ENCODE measurements at places on chromosomes 7 and 10.

GRCh38 chr7:1298051-1298930 is 65.6 kb downstream of the UNCX start:
- no peak for DNase-seq

DNA sequence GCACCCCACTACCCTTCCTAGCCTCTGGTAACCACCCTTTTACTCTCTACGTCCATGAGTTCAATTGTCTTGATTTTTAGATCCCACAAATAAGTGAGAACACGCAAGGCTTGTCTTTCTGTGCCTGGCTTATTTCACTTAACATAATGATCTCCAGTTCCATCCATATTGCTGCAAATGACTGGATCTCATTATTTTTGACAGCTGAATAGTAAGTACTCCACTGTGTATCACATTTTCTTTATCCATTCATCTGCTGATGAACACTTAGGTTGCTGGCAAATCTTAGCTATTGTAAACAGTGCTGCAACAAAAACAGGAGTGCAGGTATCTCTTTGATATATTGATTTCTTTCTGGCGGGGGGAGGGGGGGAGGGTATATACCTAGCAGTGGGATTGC is 106.2 kb downstream of the ZFAND4 start:
- no peak for DNase-seq

GRCh38 chr7:157685430-157686284 is 348.9 kb downstream of the DNAJB6 start:
- DNase-seq, result no peak

- DNase-seq, result no peak
These were observed 712.2 kb upstream of the GHITM start for GRCh38 chr10:83427101-83427500.

GRCh38 chr7:114051871-114052331 is 133.1 kb upstream of the PPP1R3A start:
- DNase-seq, result no peak

DNA sequence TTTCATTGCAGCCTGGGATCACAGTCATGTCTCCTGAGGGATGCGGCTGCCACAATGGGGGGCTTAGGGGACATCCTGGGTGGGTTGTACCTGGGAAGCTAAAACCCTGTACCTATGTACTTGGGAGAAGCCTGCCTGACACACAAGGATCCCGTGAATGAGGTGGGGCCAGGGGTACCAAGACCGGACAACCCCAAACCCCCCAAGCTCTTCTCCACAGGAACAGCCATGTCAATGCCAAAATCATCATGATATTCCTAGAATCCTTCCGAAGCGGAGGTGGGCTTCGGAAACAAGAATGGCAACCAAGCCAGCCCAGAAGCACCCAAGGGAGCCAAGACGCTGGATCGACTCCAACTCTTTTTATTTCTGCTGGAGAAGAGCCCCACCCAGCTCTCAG is 260.3 kb upstream of the TCERG1L start:
- DNase-seq, result no peak

DNA sequence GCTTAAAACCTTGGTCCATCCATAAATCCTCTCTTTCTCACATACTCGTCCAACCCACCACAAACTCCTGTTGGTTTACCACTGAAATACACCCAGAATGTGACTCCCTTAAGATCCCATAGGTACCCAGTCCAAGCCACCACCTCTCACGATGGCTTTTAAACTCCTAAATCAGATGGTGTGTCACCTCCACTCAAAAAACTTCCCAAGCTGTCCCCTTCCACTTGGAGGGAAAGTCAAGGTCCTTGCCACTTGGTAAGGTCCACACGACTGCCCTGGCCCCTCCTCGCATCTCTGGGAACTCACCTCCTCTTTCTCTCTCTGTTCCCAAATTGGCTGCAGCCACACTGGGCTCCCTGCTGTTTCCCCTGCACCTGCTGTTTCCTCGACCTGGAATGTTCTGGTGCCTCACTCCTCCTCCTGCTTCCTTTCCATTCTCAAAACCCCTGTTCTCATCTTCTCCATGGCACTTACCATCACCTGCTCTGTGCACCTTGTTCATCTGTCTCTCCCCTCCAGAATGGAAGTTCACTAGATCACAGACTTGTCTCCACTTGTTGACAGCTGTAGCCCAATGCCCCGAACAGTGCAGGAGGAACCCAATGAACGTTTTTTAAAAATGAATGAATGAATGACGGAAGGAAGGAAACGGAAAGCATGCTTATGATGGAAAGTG is 23.0 kb downstream of the ZFAND2A start:
- DNase-seq, result no peak
